ENCODE measurements at places on chromosomes 6 and 20.

- DNase-seq, result no peak
Observed at GRCh38 chr6:106126482-106126881, 40.3 kb downstream of the PRDM1 start.

DNA sequence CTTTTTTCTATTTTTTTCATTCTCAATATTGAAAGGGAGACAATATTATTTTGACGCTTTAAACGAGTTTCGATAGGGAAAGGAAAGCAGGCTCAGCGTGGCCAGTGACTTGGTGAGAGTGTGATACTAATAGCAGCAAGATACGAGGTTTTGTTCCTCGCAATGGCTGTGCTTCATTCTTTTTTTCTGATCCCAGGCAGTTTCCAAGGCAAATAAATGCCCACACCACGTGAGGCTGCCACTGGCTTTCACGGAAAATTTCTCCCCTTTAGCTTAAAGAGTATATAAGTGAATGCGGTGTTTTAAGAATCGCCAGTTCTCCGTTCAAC is 196.4 kb upstream of the ZNF184 start:
- no peak for DNase-seq

DNA sequence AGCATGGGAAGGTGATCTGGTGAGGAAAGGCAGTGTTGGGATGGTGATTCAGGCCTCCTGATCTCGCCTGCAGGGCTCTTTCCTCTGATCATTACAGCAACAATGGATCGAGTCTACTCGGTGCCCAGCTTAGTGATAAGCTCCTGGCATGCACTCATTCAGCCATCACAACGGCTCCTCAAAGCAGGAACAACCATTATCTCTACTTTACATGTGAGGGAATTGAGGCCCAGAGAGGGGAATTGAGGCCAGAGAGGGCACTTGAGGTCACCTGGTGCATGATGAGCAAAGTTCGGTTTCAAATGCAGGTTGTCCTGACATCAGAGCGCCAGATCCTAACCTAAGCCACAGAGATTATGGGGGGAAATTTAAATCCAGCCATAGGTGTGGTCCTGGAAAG is 42.0 kb upstream of the BPIFA2 start:
- no peak for DNase-seq

- DNase-seq, result no peak
Observed at GRCh38 chr20:316316-317068, 8.9 kb upstream of the SOX12 start.

GRCh38 chr20:60362531-60362930 is 404.3 kb downstream of the CDH26 start:
- DNase-seq, result no peak

GRCh38 chr6:103872678-103873077 is 987.0 kb downstream of the HACE1 start:
- no peak for DNase-seq

GRCh38 chr6:52012582-52012981 is 74.8 kb downstream of the PKHD1 start:
- DNase-seq, result no peak

DNA sequence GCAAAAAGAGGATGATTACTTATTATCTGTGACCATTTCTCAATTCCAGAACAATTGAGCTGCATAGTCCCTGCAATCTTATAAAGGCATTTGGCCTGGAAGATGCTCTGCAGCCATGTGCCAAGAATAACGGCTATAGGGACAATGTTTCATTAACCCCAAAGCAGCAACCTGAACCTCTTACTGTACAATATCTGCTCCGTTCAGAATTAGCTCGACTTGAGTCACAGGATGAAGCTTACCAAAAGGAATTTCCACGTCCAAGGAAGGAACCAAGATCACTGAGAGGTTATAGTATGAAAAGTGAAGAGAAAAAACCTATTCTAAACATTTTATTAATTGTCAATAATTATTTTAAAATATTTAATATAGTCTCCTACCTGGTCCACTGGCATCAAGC is 167.3 kb upstream of the GMDS start:
- no peak for DNase-seq

- no peak for DNase-seq
Observed at GRCh38 chr6:125571207-125571755, 178.2 kb upstream of the HEY2 start.

DNA sequence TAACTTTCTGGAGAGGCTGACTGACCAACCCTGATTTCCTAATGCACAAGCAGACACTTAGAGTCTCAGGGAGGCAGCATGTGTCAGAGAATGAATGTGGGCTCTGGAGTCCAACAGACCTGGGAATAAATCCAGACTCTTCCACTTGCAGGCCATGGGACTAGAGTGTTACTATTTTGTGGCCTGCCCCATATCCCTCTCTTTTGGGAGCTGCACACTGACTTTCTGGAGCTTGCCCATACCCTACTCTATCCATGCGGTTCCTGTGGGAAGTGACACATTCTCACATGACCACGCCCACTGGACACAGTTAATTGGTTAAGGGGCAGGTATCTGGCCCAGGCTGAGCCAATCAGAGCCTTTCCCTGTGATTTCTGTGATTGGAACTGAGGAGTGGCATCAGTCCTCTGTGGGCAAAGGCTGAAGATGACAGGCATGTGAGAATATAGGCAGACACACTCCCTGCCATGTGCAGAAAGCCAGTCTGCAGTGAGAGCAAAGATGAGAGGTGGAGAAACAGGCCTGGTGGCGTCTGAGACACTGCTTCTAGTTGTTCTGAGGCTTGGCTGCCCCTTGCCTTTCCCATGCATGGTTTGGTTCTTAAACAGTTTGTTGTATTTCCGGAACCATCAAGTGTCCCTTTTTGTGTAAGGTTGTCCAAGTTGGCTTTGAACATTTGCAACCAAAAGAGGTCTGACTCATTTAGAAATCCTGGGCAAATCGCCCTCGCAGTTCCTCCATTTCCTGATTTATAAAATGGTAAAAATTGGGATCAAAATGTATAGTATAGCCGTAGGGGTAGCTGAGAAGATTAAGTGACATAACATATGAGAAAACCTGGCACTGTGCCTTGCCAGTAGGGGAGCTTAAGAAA is 125.6 kb downstream of the CDC5L start:
- DNase-seq, result no peak
